Activated T-cell treated with anti-CD3 and anti-CD28 coated beads for 24 hours (primary cell): ENCODE measurements at places on chromosomes 4 and X.

GRCh38 chrX:154824638-154825037, 9.8 kb downstream of the SMIM9 start:
- DNase-seq = no peak

GRCh38 chr4:7753271-7753670, 186.4 kb downstream of the AFAP1 start:
- DNase-seq = no peak

- no peak for DNase-seq
Observed at GRCh38 chrX:44431194-44431593, 87.7 kb upstream of the EFHC2 start.

DNA sequence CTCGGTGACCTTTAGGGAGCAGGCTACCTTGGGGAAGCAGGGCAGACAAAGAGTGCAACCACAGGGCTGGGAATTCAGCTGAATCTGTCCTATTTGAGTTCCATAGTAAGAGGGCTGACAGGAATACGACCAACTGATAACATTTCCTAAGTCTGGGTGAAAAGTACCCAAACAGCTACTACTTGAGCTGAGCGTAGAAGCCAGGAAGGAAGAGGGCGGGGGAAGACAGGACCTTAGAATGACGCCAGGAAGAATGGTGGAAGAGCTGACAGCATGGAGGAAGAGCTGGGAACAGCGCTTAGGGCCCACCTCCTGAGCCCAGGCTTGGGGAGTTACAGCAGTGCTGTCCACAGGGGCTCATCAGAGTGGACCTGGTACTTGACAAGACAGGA, 14.4 kb downstream of the MECP2 start:
- no peak for DNase-seq

GRCh38 chrX:50812995-50813842, 775 bp downstream of the SHROOM4 start:
- no peak for DNase-seq

GRCh38 chr4:150150629-150151062, 72.4 kb downstream of the DCLK2 start:
- no peak for DNase-seq

DNA sequence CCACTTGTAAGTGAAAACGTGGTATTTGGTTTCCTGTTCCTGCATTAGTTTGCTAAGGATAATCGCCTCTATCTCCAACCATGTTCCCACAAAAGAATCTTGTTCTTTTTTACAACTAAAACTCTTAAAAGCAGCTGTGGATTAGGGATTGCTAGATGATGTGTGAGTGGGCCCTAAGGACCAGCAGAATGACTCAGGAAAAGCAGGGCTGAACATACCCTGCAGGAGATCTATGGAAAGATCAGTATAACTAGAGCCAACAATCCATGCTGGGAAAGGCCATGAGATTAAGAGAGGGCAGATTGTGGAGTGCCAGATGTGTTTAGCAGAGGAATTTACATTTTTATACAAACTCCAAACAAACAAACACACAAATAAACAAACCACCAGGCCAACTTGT, 128.4 kb upstream of the TMEM164 start:
- DNase-seq = no peak

- no peak for DNase-seq
Observed at GRCh38 chr4:135732448-135732847, 1530.9 kb upstream of the PABPC4L start.

DNA sequence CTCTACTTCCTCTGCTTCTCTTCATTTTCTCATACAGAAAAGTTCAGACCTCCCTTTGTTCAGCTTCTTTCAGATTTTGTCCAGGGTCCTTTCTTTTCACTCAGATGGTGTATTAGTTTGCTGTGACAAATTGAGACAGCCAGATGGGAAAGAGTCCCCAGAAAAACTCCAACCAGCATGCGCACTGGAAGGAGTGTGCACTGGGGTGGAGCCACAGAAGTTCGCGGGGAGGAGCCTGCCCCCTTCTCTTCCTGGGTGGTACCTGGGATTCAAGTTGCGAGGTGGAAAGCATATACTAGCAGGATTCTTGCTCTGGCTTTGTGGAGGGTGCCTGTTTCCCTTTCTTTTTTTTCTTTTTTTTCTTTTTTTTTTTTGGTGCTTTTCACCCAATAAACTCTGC, 51.6 kb downstream of the SMIM20 start:
- DNase-seq = no peak

- DNase-seq = no peak
Observed at GRCh38 chr4:7559741-7560395, 125.1 kb upstream of the PSAPL1 start.

DNA sequence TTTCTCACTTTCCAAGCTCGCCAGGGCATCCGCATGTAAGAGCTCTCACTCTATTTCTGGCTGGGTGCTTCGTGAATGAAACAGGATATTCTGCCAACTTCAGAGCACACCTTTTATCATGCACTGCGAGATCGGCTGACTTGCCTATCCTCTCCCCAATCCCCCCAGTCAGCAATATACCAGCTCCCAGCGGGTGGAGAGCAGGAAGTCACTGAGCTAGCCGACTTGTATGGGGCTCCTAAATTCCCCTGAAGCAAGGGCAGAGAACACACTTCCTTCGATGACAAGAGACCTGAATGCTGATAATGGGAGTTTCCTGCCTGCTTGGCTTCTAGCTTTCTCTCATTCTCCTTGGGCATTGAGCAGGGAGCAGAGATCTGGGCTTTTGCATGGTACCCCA, 33.8 kb upstream of the MAMLD1 start:
- no peak for DNase-seq

- no peak for DNase-seq
Observed at GRCh38 chr4:80007745-80008149, 65.3 kb downstream of the ANTXR2 start.

DNA sequence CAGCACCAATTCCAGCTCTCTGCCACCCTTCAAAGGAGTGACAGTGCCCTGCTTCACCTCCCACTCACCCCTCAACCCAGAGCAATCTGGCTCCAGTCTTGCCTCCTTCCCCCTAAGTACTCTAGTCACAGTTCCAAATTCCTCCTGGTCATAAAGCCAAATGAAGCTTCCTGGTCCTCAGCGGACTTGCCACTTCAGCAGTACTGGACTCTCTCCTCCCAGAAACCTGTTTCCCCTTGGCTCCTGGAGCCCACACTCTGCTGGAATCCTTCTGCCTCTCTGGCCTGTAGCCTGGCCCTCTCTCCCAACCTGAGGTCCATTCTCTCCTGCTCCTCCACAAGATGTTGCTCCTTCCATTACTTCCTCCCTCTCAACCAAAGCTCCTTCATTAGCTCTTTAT, 52.6 kb upstream of the MTM1 start:
- DNase-seq = no peak

DNA sequence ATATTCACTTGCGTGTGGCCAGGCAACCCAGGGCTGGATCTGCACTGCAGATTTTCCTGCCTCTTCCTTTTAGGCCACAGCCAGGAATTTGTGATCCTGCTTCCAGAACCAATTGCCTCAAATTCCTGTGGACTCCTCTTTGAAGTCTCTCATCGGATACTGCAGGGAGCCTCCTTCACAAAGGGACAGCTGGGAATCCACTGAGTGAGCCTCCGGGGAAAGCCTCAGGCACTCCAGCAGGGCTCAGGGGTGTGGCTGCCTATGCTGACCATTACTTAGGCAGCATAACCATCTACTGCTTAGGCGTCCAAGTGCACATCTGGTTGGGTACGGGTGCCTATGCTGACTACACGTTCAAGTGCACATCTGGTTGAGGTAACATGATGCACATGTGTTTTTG, 321.5 kb downstream of the NLGN4X start:
- DNase-seq = no peak
